ENCODE measurements at places on chromosomes 6 and 20.
A peak's percentile ranks its signal among the peaks of the same experiment; 100 is the strongest.

- no peak for DNase-seq
These were observed 48.8 kb upstream of the PRND start for GRCh38 chr20:4672948-4673347.

- no peak for DNase-seq
These were observed 122.2 kb downstream of the KIF13A start for GRCh38 chr6:17865243-17865642.

- DNase-seq = peak; percentile 62
These were observed 28.3 kb downstream of the L3MBTL3 start for GRCh38 chr6:130046671-130047070.

- peak; percentile 20 for DNase-seq
These were observed 20.1 kb downstream of the ZC2HC1B start for GRCh38 chr6:143884216-143884900.

DNA sequence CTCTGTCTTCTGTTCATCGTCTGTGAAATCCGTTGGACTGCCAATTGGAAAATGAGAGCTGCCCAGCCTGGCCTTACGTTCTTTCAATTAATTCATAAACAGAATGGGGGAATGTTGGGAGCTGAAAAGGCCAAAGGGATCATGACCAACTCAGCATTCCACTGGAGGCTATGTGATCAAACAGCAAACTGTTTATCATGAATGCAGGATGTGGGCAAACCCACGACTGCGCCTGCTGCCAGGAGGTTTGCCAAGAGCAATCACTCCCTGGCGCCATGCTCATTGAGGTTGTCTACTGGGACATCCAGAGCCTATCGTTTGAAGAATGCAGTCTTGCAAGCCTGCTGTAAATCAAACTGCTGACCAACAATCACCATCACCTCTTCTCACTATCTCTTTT, 9.3 kb upstream of the FKBP1A start:
- peak; percentile 64 for DNase-seq

- no peak for DNase-seq
These were observed 357.2 kb upstream of the SULF2 start for GRCh38 chr20:48142516-48142773.

DNA sequence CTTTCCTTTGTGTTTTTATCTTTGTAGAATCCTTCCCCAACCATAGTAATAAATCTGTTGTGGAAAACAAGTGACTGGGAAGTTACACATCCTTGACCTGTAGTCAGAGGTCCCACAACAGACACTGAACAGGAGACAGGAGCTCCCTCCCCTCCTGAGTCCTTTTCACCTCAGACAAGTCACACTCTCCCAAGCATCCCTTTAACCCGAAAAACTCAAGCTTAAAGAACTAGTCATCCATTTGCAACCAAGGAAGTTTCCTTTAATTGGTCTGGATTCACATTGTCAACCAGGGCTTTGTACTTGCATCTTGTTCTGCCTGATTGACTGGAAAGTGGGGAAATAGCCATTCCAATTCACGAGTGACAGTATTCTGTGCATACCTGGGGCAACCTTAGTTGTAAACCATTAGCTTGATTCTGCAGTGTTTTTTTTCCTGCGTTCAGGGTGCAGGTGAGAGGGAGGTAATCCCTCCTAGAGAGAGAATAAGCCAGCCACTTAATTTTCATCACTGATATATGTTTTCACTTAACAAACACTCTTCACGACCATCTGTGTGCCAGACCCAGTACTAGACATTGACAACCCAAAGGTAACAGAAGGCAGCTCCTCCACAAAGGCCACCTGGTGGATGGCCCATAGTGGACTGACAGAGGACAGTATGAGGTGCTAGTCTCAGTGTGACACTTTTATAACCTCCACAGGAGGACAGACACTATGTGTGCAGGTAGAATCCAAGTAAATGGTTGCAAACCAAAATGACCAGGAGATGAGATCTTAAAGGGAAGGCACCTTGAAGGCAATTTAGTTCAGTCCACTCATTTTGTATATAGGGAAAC, 112.4 kb downstream of the SLX4IP start:
- DNase-seq = no peak

DNA sequence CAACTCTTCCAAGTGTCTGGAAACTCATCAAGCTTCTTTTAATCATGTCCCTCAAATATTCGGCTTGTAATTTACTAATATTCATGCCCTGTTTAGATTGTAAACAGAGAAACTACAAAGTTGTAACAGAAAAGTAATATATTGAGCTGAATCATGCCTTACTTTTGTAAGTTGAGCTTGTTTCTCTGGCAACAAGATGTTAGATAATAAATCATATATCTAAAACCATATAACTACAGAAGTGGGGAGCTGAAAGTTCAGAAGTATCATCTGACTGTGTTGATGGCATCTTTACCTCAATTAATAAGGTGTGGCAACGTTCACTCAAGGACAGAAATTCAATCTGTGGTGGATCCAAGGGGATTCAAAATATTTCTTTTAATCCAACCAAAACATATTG, 263.9 kb downstream of the PLCB1 start:
- no peak for DNase-seq

- peak; percentile 23 for DNase-seq
These were observed 99.8 kb downstream of the HIVEP2 start for GRCh38 chr6:142845143-142845571.

DNA sequence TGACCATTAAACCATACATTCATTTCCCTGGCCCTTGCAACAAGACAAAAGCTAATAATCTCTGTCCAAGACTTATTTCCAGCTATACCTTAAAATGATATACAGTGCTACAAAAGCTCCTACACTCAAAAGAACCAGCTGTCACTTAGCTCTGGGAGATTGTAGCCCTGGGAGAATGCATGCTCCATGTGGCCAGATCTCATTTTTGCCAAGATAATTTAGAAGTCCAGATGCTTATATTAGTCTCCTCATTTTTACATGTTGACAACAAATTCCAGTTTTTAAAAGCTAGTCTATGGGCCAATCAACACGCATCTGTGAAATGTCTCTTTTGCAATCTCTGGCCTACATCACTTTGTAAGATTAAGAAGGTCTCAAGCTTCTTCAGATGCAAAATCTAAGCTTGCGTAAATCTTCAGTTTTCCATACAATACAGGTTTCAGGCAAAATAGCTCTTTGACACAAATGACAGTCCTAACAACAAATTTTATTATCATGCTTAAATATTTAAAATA, 27.1 kb downstream of the TASP1 start:
- no peak for DNase-seq

DNA sequence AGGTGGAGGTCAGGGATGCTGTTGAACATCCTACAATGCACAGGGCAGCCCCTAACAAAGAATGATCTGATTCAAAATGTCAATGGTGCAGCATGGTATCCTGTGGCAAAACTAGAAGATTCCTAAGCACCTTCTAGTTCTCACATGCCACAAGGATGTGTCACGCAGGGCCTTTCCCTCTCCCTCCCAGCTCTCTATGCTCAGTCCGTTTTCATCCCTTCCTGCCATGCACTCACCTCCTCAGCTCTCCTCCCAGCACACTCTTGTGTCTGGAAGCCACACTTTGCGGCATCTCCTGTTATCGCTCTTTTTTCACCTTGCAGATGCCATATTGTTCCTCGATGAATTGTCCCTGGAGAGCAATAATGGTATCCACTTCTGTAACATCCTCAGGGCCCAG, 263.4 kb downstream of the CDC5L start:
- peak; percentile 83 for DNase-seq

Data from fibroblast of lung (primary cell).